ENCODE measurements at places on chromosomes 6 and 20.
A peak's percentile ranks its signal among the peaks of the same experiment; 100 is the strongest.

DNA sequence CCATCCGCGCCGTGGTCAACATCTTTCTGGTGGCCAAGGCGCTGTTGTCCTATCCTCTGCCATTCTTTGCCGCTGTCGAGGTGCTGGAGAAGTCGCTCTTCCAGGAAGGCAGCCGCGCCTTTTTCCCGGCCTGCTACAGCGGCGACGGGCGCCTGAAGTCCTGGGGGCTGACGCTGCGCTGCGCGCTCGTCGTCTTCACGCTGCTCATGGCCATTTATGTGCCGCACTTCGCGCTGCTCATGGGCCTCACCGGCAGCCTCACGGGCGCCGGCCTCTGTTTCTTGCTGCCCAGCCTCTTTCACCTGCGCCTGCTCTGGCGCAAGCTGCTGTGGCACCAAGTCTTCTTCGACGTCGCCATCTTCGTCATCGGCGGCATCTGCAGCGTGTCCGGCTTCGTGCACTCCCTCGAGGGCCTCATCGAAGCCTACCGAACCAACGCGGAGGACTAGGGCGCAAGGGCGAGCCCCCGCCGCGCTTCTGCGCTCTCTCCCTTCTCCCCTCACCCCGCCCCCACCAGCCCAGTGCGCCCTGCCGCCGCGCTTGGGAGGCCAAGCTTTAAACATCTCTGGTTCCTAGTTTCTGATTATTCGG lies 4.0 kb downstream of the SLC32A1 start:
- DNase-seq, result no peak

GRCh38 chr6:137216875-137217553 lies 2.2 kb downstream of the IFNGR1 start:
- no peak for DNase-seq

DNA sequence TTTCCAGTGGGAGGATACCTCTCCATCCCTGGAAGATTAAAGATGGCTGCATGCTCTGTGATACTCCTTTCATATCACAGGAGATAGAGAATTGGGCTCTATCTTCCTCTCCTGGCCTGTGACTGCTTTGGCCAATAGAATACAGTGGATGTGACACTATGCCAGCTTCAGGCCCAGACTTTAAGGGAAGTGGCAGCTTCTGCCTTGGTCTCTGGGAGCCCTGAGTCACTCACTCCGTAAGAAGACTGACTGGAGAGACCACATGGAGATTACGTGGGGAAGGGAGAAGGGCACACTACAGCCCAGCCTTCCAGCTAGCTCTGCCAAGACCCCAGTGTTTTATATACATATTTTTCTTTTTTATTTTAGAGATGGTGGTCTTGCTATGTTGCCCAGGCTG lies 10.4 kb upstream of the MMP9 start:
- no peak for DNase-seq

GRCh38 chr6:111606620-111607115 lies 990 bp upstream of the TRAF3IP2 start:
- DNase-seq, result no peak

DNA sequence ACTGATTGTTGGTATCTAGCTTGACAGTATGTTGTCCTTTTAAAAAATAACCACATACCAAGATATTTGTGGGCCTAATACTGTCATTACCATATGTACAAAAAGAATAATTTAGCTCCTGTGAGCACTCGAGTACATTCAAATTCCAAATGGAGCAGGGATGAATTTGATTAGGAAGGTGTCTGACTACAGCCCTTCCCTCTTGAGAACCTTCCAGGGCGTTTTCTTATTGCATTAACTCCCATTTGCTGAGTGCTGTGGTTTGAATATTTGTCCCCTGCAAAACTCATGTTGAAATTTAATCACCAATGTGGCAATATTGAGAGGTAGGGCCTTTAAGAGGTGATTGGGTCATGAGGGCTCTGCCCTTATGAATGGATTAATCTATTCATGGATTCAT lies 76.9 kb upstream of the RALY start:
- no peak for DNase-seq

- no peak for DNase-seq
These were observed 7.3 kb downstream of the EYA4 start for GRCh38 chr6:133248241-133249001.

DNA sequence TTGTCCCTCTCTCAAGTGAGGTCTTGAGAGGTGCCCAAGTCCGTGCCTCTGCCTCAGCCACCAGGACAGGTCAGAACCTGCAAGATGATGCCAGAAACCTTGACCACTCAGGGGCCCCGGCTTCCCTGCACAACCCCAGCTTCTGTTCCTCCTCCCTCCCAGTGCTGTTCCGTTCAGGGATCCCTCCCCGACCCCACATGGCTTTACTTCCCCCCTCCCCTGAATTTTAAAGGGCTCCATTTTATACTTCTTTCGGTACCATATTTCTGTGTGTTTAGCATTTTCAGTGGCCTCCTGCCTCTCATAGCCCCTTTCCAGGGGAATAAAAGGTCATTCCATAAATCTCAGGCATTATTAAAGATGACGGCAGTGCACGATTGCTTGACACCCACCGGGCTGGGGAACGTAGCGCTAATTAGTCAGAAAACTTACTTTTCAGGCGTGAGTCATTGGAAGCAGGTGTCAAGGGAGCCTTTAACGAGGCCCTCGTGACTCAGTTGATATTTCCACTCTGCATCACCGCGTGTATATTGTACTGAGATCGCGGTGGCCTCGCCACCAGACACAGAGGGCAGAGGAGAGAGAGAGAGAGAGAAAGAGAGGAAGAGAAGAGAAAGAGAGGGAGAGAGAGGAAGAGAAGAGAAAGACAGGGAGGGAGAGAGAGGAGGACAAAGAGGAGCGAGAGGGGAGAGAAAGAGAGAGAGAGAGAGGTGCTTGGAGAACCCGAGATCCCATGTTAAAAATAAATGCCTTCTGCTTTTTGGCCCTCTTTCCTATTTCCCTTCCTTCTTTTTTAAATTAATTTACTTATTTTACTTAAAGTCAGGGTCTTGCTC lies 21.3 kb downstream of the KCNG1 start:
- no peak for DNase-seq

- no peak for DNase-seq
These were observed 16.4 kb downstream of the SLC17A5 start for GRCh38 chr6:73637404-73637803.

DNA sequence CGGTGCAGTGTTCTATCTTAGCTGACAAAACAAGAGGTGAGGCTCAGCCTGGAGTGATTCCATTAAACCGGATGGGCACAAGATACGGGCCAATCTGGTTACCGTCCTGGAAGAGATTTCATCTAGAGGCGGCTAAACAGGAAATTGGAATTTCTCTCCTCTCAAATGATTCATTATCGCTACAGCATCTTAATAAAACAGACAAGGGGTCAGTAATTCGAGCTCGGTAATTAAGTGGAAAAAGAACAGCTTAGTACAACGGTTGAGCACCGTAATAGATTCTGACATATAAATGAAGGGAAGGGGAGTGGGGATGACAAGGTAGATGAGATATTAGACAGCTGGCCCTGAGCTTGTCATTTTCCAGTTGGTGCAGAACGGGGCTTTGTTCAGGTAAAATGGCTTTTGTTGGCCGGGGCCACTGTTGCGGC lies 137.2 kb downstream of the EDN3 start:
- no peak for DNase-seq

DNA sequence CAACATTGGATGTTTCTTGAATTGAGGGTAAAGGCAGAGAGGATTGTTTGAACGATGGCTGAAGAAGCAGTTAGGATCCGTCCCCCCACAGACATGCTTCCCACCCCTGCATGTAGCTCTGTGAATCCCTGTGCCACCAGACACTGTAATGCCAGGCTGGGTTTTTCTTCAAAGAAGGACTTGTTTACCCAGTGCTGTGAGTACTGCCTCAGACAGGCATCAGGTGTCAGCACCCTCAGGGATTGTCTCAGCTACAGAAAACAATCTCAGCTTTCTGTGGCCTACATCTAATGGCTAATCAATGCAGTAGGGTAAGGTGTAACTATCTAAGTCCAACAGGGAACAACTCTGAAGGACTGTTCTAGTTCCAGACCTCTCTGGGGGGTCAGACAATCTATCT lies 853.0 kb upstream of the EPHA7 start:
- no peak for DNase-seq

- DNase-seq, result no peak
These were observed 3.8 kb downstream of the MTCL3 start for GRCh38 chr6:127515234-127515793.

GRCh38 chr6:43876602-43877001 lies 106.6 kb downstream of the VEGFA start:
- no peak for DNase-seq

- DNase-seq, result no peak
These were observed 155.5 kb downstream of the THBS2 start for GRCh38 chr6:169098116-169098515.

DNA sequence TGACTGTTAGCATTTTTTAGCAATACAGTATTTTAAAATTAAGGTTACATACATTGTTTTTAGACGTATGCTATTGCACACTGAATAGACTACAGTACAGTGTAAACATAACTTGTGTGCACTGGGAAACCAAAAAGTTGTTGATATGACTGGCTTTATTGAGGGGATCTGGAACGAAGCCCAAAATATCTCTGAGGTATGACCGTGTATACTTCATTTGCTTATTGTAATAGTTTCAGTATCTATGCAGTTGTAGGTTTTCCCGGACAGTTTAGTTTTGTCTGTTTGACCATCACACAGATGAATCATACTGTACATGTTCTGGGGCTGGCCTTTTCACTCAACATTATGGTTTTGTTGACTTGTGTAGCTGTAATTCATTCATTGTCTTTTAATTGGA lies 6.9 kb upstream of the ZBTB12 start:
- no peak for DNase-seq

DNA sequence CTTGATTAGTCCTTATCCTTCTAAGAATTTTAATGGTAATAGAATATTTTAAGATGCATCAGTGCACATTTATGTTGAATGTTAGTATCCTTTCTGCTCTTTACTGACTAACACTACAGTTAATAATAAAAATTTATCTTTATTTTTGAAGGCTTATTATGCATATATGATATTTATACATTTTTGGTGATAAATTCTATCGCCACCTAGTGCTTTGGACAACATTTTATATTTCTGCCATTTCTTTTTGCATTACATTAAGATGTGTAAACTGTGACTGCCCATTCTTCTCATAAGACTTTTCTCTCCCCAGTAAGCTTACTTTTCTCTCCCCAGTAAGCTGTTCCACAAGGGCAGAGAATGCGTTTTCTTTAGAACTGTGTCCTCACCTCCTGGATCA lies 252.3 kb downstream of the GRIK2 start:
- DNase-seq, result no peak

- peak; percentile 16 for DNase-seq
These were observed 5.8 kb upstream of the KIAA0408 start for GRCh38 chr6:127464881-127465459.

- DNase-seq, result no peak
These were observed 1.4 kb downstream of the FYN start for GRCh38 chr6:111871725-111872400.

DNA sequence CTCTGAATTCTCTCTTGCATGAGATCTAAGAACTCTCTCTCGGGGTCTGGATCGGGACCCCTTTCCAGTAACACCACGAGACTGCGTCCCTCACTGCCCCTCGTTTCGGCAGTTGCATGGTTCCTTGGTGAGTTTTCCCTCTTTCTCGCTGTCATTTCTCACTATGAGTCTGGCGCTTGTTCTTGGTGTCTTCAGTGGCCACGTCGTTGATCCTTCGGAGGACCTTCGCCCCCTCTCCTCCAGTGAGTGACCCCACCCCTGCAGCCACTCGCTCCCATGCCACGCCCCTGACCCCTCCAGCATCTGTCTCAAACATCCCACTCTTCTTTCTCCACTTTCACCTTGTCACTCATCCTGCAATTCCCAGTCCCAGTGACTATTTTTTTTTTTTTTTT lies 23.0 kb downstream of the SYNJ2 start:
- no peak for DNase-seq

DNA sequence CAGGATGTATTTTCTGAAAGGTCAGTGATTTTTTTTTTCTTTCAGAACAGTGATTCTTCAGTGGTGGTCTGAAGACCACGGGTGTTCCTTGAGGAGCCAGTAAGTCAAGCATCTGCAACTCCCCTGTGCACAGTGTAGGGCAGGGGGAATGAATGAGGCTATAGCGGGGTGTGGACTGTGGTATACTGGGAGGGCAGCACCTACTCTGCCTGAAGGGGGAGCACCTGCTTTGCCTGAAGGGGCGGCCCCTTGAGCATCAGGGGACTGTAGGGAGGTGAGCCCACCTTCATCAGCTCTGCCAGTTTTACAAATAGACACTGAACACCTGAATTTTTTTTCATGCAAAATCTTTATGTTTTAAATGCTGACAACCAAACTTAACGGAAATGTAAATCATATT lies 77.5 kb upstream of the RIPOR2 start:
- DNase-seq, result no peak

GRCh38 chr6:138215093-138215782 lies 3.1 kb downstream of the PBOV1 start:
- no peak for DNase-seq

DNA sequence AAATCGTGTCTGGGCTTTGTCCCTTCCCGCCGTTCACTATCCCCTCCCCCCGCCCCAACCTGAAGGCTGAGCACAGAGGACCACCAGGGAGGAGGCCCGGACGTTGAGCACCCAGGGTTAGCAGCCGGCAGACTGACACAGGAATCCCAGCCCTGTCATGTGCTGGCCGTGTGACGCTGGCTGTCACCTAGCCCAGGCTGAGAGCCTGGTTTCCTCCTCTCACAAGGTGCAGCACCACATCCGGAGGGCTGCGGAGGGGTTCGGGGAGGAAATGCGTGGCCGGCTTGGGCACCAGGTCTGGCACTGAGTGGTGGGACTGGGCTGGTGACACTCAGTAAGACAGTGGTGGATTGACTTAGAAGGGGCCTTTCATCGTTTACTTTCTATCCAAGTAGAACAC lies 4.6 kb upstream of the LSM14B start:
- DNase-seq, result no peak

DNA sequence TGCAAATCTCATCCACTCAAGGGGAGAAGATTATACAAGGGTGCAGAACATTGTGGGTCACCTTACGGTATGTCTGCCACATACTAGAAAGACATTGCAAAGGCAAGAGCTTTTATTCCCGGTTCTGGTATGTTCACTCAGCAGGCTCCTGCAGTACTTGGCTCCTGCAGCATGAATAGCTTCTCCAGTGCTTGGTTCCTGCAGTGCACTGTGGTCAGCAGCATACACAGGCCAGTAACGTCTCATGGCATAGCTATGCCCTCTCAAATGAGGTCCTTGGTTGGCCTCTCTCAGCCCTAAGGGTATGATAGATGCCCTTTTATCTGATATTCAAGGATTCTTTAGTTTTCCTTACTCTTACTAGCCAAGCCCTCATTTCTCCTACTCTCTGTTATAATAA lies 12.6 kb downstream of the TCP11 start:
- DNase-seq, result no peak

- no peak for DNase-seq
These were observed 20.6 kb upstream of the SLC9A8 start for GRCh38 chr20:49792006-49792405.

GRCh38 chr6:129744201-129744879 lies 34.4 kb upstream of the ARHGAP18 start:
- no peak for DNase-seq

GRCh38 chr6:64050590-64050989 lies 415.0 kb downstream of the PHF3 start:
- DNase-seq, result no peak

GRCh38 chr6:159988983-159989454 lies 20.1 kb downstream of the IGF2R start:
- DNase-seq, result no peak

GRCh38 chr20:11716239-11716944 lies 201.3 kb upstream of the BTBD3 start:
- no peak for DNase-seq

All from stimulated activated CD4-positive, alpha-beta T cell treated with anti-CD3 and anti-CD28 coated beads, Interleukin-15, amount 100 ng/mL, for 1 hour (primary cell).